ENCODE measurements at places on chromosomes 2 and 18. TPM values are rescaled to one million over a fixed set of nuclear protein-coding genes. Genes with fewer than 3 reads are reported as not detected.

- H3K4me1 ChIP-seq = no peaks in the 10 kb centered on the region
- no peaks in the 10 kb centered on the region for H3K27me3 ChIP-seq
- H3K27ac ChIP-seq = no peak overlapping the region
- no peak overlapping the region for H3K4me3 ChIP-seq
Measured at GRCh38 chr2:40403233-40403836, 48.6 kb downstream of the SLC8A1 start.

- no peaks in the 10 kb centered on the region for H3K27me3 ChIP-seq
- H3K27ac ChIP-seq = no peak overlapping the region
- H3K4me3 ChIP-seq = no peak overlapping the region
- DNase-seq = no peak
- H3K36me3 ChIP-seq = no peaks in the 10 kb centered on the region
- no peaks in the 10 kb centered on the region for H3K4me1 ChIP-seq
Measured at GRCh38 chr2:142599504-142599903, 278.0 kb upstream of the KYNU start.

GRCh38 chr18:2707551-2708168, 52.1 kb downstream of the SMCHD1 start:
- H3K4me3 ChIP-seq = no peak overlapping the region
- H3K36me3 ChIP-seq = peaks cover 82% of the 10 kb centered on the region
- H3K27ac ChIP-seq = no peak overlapping the region
- H3K27me3 ChIP-seq = no peaks in the 10 kb centered on the region
- no peaks in the 10 kb centered on the region for H3K4me1 ChIP-seq

DNA sequence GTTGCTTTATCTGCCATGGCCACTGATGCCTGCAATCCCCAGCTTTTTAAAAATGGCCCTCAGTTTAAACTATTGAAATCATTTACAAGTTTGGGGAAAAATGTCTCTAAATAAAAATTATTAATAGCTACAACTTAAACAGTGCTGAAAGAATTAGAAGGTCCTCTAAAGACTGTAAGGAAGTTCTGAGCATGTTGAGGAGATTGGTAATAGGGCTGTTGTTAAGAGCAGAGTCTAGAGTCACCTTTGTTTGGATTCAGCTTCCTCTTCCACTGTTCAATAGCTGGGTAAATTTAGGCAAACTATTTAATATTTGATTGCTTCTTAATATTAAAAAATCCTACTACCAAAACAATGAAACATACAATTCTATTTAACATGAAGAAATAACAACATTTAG, 1127.1 kb upstream of the DDX18 start:
- no peak overlapping the region for H3K4me3 ChIP-seq
- H3K4me1 ChIP-seq = no peaks in the 10 kb centered on the region
- no peaks in the 10 kb centered on the region for H3K27me3 ChIP-seq
- DNase-seq = no peak

- no peaks in the 10 kb centered on the region for H3K4me1 ChIP-seq
- no peaks in the 10 kb centered on the region for H3K27me3 ChIP-seq
- H3K4me3 ChIP-seq = no peak overlapping the region
Measured at GRCh38 chr2:20526160-20526559, 79.3 kb downstream of the RHOB start.

Gene DSG4
- not detected for total RNA-seq

DNA sequence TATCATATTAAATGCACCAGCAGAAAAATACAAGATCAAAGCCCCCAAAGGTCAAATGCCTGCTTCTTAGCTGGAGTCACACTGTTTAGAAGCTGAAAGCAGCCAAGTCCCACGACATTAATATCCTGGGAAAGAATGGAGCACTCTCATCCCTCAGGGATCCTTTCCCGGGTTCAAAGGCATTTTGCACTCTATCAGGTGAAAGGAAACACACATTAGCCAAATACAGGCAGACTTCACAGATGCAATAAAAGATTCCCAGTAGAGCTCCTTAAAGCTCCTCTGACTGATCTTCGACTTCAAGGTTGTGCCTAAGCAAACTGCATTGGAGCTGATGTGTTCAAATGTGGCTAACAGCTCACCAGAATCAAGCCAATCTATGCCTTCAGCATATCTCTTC, 158.4 kb downstream of the RNF152 start:
- peaks cover 18% of the 10 kb centered on the region for H3K4me1 ChIP-seq
- H3K27ac ChIP-seq = peak overlapping the region; percentile 26

Gene DUSP11
- total RNA-seq = 24.6 TPM

DNA sequence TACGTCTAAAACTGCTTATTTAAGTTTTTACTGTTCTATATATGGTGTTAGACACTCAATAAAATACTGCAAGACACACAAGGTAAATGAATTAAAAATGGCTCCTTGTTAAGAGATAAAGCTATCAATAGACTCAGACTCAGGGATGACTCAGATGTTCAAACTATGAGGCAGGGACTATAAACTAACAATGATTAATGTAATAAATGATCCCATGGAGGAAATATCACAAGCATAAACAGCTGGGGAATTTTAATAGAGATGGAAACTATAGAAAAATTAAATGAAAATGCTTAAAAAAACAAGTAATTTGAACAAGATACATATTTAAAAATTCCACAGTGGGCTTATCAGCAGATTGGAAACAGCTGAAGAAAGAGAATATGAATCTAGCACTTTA, 650.8 kb downstream of the DCDC2C start:
- no peak for DNase-seq
- no peaks in the 10 kb centered on the region for H3K4me1 ChIP-seq
- H3K27me3 ChIP-seq = no peaks in the 10 kb centered on the region
- no peak overlapping the region for H3K4me3 ChIP-seq

Gene ZNF892
- total RNA-seq = 1.4 TPM

- H3K27me3 ChIP-seq = no peaks in the 10 kb centered on the region
- H3K4me3 ChIP-seq = peak overlapping the region; percentile 84
- H3K36me3 ChIP-seq = no peaks in the 10 kb centered on the region
- peaks cover 6% of the 10 kb centered on the region for H3K4me1 ChIP-seq
Measured at GRCh38 chr2:241733391-241734207, 831 bp upstream of the D2HGDH start.

Gene MAP3K19
- total RNA-seq = not detected

GRCh38 chr2:147524912-147525311, 319.9 kb upstream of the ACVR2A start:
- no peaks in the 10 kb centered on the region for H3K27me3 ChIP-seq
- DNase-seq = no peak
- no peak overlapping the region for H3K27ac ChIP-seq
- no peak overlapping the region for H3K4me3 ChIP-seq
- H3K4me1 ChIP-seq = no peaks in the 10 kb centered on the region

Gene BABAM2
- 19.6 TPM for total RNA-seq

- peaks cover 3% of the 10 kb centered on the region for H3K4me1 ChIP-seq
- no peak overlapping the region for H3K27ac ChIP-seq
- no peaks in the 10 kb centered on the region for H3K36me3 ChIP-seq
Measured at GRCh38 chr2:45612731-45613130, 1.7 kb upstream of the SRBD1 start.

GRCh38 chr2:45105050-45105582, 95.9 kb upstream of the SIX2 start:
- H3K4me3 ChIP-seq = no peak overlapping the region
- no peak for DNase-seq
- H3K27me3 ChIP-seq = no peaks in the 10 kb centered on the region

Gene KIAA2012
- 0.11 TPM for total RNA-seq

Gene LHCGR
- not detected for total RNA-seq

Gene CYS1
- total RNA-seq = 13.8 TPM

DNA sequence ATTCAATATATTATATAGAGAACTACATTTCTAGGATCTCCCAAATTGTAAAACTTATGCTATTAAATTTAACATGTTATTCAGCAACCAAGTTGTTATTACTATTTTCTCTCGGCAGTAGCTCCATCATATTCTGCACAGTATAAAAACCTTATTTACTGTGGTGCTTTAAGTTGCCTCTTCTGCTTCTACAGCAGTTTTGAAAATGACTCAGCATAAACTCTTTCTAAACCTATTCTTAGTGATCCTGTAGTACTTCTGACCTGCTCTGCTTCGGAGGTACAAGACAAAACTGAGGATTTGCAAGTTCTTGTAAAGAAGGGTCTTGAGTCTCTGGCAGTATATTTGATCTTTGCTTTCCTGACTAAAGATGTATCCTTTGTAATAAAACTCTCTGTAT, 567.2 kb downstream of the TMX3 start:
- no peaks in the 10 kb centered on the region for H3K36me3 ChIP-seq
- H3K4me3 ChIP-seq = no peak overlapping the region
- no peaks in the 10 kb centered on the region for H3K27me3 ChIP-seq
- H3K4me1 ChIP-seq = no peaks in the 10 kb centered on the region
- no peak for DNase-seq

Gene KIF1A
- 0.11 TPM for total RNA-seq

Gene USP37
- total RNA-seq = 11.8 TPM

- H3K36me3 ChIP-seq = no peaks in the 10 kb centered on the region
- no peak overlapping the region for H3K4me3 ChIP-seq
- H3K27ac ChIP-seq = no peak overlapping the region
- no peaks in the 10 kb centered on the region for H3K4me1 ChIP-seq
- H3K27me3 ChIP-seq = no peaks in the 10 kb centered on the region
- no peak for DNase-seq
Measured at GRCh38 chr2:162734287-162734686, 104.3 kb downstream of the KCNH7 start.

DNA sequence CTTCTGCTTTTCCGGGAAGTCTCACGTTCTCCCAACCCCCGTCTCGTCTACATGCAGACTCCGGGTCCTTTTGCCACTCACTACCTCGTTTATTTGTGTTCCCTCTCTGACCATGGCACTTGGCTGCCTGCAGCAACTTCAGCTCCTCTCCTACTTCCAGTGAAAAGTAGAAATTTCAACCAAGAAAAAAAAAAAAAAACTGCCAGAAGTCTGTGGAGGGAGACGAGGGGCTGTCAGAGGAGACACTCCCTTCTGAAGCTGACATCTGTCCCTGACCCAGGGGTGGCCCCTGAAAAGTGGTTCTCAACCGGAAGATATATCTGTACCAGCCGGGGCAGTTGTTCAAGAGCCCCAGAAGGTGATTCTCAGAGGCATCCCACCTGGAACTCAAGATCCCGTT, 742 bp upstream of the MYO5B start:
- no peak overlapping the region for H3K4me3 ChIP-seq
- H3K27ac ChIP-seq = no peak overlapping the region

DNA sequence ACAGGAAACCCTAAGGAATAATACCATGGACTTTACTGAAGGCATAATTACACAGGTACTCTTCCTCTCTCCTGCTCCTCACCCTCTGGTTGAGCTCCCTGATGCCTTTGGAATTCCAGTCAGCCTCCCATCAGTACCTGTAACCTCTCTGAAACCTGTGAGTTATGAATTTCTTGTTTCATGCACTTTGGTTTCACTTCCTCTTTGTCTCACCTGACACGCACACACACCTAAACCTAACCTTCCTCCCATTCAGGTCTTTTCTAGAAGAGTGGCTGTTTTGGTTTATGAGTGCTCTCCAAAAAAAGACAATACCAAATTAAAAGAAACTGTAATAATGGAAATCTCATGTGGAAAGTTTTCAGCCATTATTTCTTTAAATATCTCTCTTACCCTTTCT, 451.3 kb upstream of the VWC2L start:
- H3K4me1 ChIP-seq = no peaks in the 10 kb centered on the region
- no peak for DNase-seq
- no peak overlapping the region for H3K4me3 ChIP-seq
- H3K27me3 ChIP-seq = no peaks in the 10 kb centered on the region

DNA sequence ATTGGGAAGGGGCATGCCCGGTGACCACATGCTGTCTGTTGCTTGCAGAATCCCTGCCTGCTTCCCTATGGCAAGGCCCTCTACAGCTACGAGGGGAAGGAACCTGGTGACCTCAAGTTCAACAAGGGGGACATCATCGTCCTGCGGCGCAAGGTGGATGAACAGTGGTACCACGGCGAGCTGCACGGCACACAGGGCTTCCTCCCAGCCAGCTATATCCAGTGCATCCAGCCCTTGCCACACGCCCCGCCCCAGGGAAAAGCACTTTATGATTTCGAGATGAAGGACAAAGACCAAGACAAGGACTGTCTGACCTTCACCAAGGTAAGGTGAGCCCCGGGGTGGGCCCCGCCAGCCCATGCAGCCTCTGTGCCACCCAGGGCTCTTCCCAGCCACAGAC, 218.6 kb downstream of the SH3RF3 start:
- H3K27ac ChIP-seq = no peak overlapping the region
- H3K27me3 ChIP-seq = no peaks in the 10 kb centered on the region
- H3K4me1 ChIP-seq = peaks cover 13% of the 10 kb centered on the region
- no peak for DNase-seq

DNA sequence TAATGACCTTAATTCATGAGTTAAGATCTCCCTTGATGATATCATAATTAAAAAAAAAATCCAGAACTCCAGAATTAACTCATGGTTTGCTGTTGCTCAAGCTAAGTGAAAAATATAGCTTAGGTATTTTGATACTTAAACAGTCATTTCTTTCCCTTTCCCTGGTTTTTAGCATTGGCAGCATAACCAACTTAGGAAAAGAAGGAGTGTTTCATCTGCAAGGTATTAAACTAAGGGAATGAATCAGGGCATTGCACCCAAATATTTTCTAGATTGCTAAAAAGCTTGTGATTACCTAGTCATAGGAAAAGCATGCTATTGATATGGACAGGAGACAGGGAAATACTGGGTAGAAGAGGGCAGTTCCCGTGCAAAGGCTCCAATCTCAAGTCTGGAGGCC, 207.2 kb downstream of the LRP1B start:
- H3K4me3 ChIP-seq = no peak overlapping the region
- H3K4me1 ChIP-seq = no peaks in the 10 kb centered on the region
- H3K27me3 ChIP-seq = no peaks in the 10 kb centered on the region
- no peak overlapping the region for H3K27ac ChIP-seq

Gene GBX2
- total RNA-seq = not detected

GRCh38 chr2:215748446-215748845, 264.9 kb downstream of the MREG start:
- H3K27ac ChIP-seq = no peak overlapping the region
- H3K27me3 ChIP-seq = no peaks in the 10 kb centered on the region
- no peaks in the 10 kb centered on the region for H3K36me3 ChIP-seq
- H3K4me3 ChIP-seq = no peak overlapping the region
- H3K4me1 ChIP-seq = peaks cover 24% of the 10 kb centered on the region

DNA sequence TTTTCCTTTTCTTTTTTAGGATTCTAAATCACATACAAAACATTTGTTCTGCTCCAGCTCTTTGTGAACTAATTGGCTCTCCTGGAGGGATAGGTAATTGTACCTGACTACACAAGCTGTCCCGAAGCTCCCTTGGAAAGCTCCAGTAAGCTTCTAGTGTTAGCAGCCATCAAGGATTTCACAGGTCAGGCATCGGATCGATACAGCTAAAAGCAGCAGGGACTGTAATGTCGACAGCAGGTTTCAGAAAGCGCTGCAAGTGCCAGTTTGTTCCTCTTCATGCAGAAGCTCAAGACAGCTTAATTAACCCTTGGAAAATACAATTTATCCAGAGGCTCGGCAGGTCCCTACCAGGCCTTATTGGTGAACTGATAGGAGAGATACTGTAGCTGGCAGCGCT, 87.2 kb upstream of the VRK2 start:
- H3K4me3 ChIP-seq = no peak overlapping the region
- DNase-seq = no peak
- no peaks in the 10 kb centered on the region for H3K36me3 ChIP-seq

Gene ALPP
- total RNA-seq = not detected

Gene PROKR1
- total RNA-seq = not detected

Gene CYP20A1
- total RNA-seq = 13.6 TPM
